ENCODE measurements at places on chromosomes 6 and 20.

DNA sequence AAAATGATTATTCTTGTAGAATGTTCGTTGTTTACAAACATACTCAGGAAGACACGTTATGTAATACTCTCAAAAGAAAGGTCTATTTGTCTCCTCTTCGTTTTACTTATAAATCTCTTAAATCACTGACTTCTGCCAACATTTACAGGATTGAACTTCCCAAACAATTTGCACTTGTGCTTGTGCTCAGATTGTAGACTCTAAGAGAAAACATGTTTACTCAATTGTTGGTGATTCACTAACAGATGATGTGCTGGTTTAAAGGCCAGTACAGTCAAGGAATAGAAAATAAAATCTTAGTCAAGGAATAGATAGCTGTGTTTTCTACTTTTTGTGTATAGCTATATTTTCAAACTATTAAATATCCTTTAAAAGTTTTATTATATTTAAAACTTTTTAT, 172.8 kb downstream of the GJA1 start:
- DNase-seq = no peak

- DNase-seq = no peak
These were observed 776.4 kb upstream of the NRSN1 start for GRCh38 chr6:23349521-23350147.

- no peak for DNase-seq
These were observed 16.4 kb downstream of the FAXC start for GRCh38 chr6:99333068-99333467.

GRCh38 chr20:14710951-14711350, 373.5 kb upstream of the FLRT3 start:
- DNase-seq = no peak

GRCh38 chr6:133954657-133955576, 1.9 kb downstream of the TBPL1 start:
- DNase-seq = no peak

GRCh38 chr6:154605178-154605881, 94.8 kb upstream of the CNKSR3 start:
- no peak for DNase-seq

DNA sequence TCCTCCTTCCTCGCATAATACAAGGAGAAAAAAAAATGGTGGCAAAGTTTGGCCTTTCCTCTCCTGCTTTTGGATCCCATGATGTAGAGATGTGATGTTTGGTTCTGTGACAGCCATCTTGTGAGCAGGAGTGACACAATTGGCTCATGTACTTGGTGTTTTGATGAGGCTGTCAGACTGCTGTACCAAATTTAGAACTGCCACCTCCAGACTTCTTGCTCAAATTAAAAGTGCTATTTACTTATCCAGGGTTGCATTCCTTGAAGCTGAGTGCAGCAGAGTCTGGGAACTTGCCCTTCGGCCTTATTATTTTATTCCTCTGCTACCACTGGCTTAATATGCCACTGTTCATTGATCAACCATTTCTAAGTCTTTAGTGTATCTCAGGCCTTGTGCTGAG, 21.9 kb downstream of the BCAS1 start:
- DNase-seq = no peak

DNA sequence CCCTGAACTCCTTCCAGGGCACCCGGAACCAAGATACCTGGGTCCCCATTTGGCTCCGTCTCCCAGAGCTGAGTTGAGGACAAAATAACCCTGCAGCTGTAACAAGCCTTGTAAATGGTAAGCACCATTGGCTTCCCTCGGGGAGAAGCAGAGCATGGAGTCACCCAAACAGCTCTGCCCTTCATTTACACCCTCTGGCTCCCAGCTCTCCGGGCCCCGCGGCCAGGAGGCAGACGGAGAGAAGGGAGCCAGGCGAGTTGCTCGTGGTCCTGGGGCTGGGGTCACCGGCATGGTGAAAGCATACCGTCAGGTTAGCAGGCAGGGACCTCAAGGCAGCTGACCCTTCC, 2.1 kb downstream of the TFEB start:
- DNase-seq = no peak

- no peak for DNase-seq
These were observed 54.3 kb downstream of the ADGRF5 start for GRCh38 chr6:46867411-46867810.

- DNase-seq = no peak
These were observed 132.5 kb downstream of the EPM2A start for GRCh38 chr6:145602726-145603326.

DNA sequence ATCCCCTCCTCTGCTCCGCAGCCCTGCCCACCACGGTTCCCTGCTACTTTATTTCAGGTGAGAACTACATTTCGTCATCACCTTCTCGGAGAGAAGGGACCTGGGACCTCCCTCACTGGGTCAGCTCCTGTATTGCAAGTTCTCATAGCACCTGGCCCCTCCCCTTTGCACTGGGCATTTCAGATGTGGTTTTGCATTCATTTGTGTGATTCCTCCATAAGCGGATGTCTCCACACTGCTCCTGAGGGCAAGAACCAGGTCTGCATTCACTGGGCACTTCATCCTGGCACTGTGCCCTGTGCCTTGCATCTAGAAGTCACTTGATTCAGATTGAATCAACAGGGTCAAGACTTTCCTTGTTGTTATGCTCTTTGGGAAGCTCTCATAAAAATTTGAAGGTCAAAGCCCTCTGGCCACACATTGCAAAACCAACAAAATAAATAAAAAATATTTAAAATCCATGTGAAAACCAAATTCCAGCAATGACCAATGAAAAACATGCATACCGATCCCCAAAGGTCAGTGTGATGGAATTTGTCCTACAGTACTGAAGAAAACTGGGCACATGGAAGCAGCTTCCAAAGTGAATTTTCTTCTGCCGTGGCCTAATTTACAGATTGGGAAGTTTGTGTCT, 89.1 kb upstream of the F13A1 start:
- DNase-seq = no peak

DNA sequence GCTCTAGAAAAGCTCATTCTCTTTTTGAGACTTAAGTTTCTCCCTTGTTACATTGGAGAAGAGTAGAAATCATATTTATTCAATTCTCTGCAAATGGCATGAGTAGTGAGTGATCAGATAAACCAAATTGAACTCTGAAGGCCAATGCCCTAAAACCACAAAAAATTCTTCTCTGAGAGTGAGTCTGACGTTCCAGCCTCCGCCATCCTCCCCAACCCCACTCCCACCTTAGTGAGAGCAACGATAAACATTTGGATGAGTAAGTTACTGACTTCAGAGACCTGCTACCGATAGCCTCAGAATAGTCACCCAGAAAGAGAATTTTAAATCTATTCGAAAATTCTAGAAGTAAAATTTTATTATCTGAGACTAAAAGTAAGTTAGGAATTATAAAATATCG, 94.6 kb downstream of the TFAP2A start:
- DNase-seq = no peak

DNA sequence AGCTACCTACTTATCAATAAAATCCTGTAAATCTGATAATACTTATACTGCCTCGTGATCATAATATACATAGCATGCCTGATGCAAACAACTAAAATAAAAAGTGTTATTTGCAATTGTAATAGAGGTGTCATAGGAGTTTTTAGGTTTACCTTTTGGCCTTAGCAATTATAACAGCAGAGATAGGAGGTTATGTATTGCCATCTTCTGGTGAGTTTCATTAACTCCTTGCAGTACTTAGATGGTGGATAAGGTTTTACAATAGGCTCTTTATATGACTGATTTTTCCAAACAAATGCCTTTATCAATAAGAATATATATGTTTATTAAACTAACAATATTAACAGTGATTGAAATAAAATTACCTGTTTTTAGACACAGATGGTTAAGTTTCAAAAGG, 27.8 kb upstream of the MYCT1 start:
- no peak for DNase-seq

- no peak for DNase-seq
These were observed 36.5 kb downstream of the RARS2 start for GRCh38 chr6:87553159-87553765.

DNA sequence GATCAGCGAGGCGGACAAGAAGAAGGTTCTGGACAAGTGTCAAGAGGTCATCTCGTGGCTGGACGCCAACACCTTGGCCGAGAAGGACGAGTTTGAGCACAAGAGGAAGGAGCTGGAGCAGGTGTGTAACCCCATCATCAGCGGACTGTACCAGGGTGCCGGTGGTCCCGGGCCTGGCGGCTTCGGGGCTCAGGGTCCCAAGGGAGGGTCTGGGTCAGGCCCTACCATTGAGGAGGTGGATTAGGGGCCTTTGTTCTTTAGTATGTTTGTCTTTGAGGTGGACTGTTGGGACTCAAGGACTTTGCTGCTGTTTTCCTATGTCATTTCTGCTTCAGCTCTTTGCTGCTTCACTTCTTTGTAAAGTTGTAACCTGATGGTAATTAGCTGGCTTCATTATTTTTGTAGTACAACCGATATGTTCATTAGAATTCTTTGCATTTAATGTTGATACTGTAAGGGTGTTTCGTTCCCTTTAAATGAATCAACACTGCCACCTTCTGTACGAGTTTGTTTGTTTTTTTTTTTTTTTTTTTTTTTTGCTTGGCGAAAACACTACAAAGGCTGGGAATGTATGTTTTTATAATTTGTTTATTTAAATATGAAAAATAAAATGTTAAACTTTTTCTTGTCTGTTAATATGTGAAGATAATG, 2.2 kb downstream of the HSPA1B start:
- DNase-seq = peak; percentile 56

- no peak for DNase-seq
These were observed 66.7 kb upstream of the E2F3 start for GRCh38 chr6:20334962-20335361.

DNA sequence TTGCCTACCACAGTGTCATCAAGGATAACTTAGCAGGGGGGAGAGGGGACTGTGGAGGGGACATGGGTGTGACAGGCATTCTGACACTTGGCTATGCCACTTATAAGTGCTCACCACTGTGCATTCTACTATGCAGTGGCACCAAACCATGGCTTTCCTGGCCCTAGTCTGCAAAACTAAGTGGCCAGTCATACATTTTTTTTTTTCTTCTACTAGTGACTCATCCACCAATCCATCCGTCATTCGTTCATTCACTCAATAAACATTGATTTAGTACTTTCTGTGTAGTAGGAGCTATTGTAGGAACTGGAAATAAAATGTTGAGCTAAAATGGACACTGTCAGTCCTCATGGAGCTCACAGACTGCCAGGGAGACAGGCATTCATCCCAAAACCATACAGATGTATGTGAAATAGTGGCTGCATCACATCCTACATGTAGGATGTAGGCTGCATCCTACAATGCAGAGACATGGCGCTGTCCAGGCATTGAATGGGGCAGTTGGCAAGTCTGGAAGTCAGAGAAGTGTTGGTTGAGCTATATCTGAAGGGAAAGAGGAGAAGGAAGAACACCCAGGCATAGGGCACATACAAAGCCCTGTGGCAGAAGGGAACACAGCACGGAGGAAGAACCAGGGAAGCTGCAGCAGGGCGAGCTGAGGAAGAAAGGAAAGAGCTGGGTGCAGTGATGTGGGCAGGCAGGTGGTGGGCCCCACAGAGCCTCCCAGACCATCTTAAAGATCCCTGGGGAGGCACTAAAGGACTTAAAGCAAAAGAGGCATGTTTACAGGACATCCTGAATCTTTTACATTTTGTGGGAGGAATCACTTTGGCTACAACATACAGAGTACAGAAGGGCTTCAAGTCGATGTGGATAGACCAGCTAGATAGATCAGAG, 224.4 kb downstream of the UST start:
- no peak for DNase-seq

GRCh38 chr20:20692587-20692986, 19.9 kb downstream of the RALGAPA2 start:
- no peak for DNase-seq

DNA sequence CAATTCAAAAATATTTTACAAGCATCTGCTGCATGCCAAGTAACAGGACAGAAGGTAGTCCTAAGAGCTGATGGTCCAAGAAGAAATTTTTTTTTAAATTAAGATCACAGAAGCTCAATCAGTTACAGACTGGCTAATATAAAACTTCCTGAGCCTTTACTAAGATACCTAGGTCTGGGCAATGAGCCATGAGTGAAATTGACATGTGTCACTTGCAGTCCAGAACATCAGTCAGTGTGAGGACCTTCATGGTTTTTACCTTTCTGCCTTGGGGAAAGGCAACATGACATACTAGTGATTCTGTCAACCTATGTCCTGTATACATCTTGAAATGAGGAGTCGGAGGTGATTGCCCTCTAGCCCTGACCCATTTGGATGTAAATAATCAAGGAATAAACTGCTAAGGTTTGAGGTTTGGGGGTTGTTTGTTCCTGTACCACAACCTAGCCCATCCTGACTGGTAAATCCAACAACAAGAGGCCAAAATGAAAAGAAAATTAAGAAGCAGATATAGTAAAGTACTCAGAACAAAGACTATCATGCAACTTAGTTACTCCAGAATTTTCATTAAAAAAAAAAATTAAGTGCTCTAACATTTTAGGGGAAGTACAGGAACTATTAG, 70.0 kb downstream of the CNKSR3 start:
- DNase-seq = no peak

DNA sequence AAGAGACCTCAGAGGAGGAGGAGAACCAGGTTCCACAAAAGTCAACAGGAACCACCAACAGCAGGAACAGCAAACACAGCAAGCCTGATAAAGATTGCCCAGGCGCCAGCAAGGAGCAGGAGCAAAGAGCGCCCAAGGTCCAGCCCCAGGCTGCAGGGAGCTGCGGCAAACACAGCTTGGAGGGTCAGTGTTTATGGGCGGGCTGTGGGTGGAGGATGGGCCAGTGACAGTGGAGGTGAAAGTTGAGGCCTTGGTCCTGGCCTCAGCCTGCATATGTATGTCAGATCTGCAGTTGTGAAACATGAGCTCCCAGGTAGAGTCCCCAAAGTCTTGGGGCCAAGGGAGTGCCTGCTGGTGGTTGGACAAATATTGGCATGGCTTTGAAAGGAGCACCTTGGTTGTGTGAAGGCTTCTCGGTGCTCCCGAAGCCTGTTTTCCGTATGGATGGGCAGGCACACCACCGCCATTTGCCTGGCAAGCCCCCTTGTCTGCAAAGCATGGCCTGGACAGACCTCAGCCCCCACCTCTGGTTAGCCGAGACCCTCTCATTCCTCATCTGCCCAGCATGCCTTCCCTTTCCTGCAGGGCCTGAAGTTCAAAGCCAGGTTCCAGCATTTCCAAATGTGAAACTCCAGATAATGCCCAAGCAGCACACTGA, 2.0 kb upstream of the CAPN11 start:
- DNase-seq = peak; percentile 76

DNA sequence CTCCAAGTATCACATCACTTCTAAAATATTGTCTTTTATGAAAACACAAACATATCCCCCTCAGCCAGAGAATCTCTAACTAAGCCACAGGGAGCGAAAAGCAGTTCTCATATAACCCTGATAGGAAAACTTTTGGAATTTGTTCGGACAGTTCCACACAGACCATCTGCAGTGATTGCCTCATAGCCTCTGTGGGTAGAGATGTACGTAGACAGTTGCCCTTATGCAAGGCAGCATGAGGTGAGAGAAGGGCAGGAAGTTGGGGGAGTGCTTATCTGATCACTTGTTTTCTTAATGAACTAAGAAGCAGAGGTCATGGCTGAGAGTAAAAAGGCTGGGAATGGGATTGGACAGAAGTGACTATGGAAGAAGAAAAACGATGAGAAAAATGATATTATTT, 39.6 kb downstream of the SLC23A2 start:
- no peak for DNase-seq

DNA sequence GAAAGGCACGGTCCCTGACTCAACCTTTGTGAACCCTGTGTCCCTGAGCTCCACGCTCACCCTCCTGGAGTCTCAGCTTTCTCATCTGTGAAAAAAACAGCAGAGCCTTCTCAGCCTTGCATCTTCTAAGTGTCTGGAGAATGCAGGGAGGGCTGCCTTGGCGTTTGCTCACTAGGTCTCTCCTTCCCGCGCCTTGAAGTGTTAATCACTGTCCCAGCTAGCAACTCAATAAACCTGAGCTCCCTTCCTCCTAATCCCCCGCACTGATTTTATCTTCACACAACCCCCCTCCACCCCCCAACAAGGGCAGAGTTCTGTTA, 34.9 kb upstream of the FOXC1 start:
- peak; percentile 82 for DNase-seq
